Occipital lobe (tissue), 3 donors: ENCODE measurements at places on chromosomes 3 and 15. TPM values are rescaled to one million over a fixed set of nuclear protein-coding genes. Genes with fewer than 3 reads are reported as not detected.

The AMIGO3 gene
- 0.78 TPM for total RNA-seq

The SEMA5B gene
- 9.8 TPM for total RNA-seq

The FEZF2 gene
- 15.0 TPM for total RNA-seq

The LRIG1 gene
- 72.7 TPM for total RNA-seq

- no peak for DNase-seq
These were observed 80.5 kb upstream of the MEX3B start for GRCh38 chr15:82126346-82126745.

DNA sequence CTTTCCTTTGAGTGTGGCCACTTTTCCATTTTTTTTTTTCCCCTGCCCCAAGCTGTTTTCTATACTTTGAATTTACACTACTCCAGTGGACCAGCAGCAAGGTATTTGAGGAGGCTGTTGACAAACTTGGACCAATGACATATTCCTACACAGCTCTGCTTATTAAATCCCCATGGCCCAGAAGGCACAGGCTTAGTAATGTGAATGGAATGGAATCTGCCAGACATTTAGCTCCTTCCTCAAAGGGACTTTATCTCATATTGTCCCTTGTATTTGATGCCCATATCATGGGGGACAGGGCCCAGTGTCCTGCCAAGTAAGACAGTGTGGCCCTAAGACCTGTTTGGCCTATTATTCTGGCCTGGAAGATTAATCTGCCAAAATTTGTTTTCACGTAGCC is 107.5 kb downstream of the CHCHD6 start:
- DNase-seq = no peak

- no peak for DNase-seq
These were observed 93.7 kb downstream of the ABI3BP start for GRCh38 chr3:100899440-100900091.

GRCh38 chr15:50880651-50881114 is 27.8 kb upstream of the AP4E1 start:
- DNase-seq = peak; percentile 4

DNA sequence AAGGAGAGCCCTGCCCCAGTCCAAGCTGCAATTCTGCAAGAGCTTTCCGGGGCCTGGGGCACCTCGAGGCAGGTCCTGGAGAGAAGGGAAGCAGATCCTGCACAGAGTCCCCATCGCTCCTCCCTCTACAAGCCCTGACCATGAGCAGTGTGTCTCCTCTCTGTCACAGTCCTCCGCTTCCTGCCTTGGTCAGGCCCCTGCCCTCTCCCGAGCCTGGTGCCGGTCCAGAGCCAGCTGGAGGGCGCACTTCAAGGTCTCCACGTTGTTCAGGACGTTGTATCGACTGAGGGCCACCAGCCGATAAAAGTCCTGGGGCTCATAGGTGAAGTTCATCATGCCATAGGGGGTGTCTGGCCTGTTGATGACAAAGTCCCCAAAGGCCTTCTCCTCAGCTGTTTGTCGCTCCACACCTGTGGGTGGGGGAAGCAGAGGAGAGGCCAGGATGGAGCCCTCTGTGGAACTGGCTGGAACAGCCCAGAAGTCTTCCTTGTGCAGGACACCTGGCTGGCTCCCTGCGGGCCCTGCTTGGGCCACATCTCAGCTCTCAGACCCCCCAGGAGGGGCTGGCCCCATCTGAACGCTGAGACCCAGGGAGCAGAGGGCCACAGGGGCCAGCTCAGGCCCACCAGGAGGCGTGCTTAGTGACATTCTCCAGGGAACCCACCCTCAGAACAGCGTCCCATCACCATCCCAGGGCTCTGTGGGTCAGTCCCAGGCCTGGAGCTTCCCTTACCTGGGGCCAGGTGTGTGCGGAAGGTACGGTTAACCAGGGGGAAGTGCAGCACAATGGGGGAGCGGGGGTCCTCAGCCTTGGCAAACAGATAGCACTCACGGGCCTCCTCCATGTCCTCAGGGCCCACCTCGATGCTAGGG is 14.4 kb downstream of the PLA2G4F start:
- no peak for DNase-seq

- DNase-seq = no peak
These were observed 586 bp downstream of the LRRK1 start for GRCh38 chr15:100919481-100920405.

DNA sequence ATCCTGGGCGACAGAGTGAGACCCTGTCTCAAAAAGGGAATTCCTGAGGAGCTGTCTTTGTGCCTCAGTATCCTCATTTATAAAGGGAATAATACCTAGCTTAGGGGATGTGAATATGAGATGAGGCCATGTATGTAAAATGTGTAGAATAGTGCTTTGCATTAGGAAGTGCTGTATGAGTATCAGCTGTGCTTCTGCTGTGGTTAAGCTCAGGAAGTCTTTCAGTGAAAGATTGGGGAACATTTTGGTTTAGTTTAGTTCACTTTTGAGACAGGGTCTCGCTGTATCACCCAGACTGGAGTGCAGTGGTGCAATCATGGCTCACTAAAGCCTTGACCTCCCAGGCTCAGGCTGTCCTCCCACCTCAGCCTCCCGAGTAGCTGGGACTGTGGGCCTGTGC is 10.6 kb downstream of the THUMPD3 start:
- DNase-seq = no peak

DNA sequence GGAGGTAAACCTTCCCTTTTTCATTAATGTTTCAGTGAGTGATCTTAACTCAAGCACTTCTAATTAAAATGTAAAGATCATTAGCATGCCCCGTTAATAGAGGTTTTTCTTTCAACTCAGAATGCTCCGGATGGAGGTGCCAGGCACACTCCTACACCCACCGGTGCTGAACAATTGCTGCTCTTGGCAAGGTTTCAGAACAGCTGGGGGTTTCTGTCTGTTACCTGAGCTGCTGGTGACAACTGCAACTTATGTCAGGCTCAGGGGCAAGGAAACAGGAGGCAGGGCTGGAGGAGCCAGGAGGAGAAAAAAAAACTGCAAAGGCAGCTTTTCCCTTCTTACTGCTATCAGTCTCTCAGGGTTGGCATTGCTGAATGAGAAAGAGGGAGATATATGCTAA is 250.1 kb downstream of the DIPK2A start:
- DNase-seq = no peak

- no peak for DNase-seq
These were observed 59.4 kb upstream of the VGLL4 start for GRCh38 chr3:11703146-11703545.
